ENCODE measurements at places on chromosomes 4 and X. TPM values are rescaled to one million over a fixed set of nuclear protein-coding genes. Genes with fewer than 3 reads are reported as not detected.
A peak's percentile ranks its signal among the peaks of the same experiment; 100 is the strongest.

The PDLIM3 gene
- not detected for polyA plus RNA-seq

The TBC1D19 gene
- polyA plus RNA-seq, result 5.1 TPM

The GAB1 gene
- polyA plus RNA-seq, result 0.02 TPM

The KLHL13 gene
- 0.24 TPM for polyA plus RNA-seq

The AKAP14 gene
- not detected for polyA plus RNA-seq

The CXCL5 gene
- polyA plus RNA-seq, result not detected

GRCh38 chr4:6942238-6942800 lies 32.7 kb downstream of the TBC1D14 start:
- peak overlapping the region; percentile 52 for H3K4me3 ChIP-seq
- H3K27me3 ChIP-seq, result no peaks in the 10 kb centered on the region
- DNase-seq, result peak; percentile 58
- H3K4me1 ChIP-seq, result peaks cover 52% of the 10 kb centered on the region

- no peak overlapping the region for H3K27ac ChIP-seq
- H3K36me3 ChIP-seq, result no peaks in the 10 kb centered on the region
- no peak for DNase-seq
- H3K4me1 ChIP-seq, result peaks cover 21% of the 10 kb centered on the region
Observed at GRCh38 chr4:11469650-11470437, 41.1 kb upstream of the HS3ST1 start.

DNA sequence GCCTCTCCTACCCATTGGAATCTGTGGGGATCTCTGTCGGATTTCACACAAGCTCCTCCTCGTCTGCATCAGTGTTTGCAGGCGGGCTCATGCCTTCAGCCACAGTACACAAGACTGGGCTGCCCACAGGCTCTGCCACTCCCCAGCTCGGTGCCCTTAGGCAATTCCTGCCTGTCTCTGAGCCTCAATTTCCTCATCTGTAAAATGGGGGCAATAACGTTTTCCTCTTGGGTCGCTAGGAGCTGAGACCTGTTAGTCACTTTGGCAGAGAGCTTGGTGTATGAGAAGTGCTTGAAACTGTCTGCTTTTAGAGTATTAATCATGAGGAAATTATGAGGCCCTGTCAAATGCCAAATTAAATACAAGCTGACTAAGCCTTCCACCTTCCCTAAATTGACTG lies 27.6 kb upstream of the MSX1 start:
- no peaks in the 10 kb centered on the region for H3K4me1 ChIP-seq
- peaks cover 2% of the 10 kb centered on the region for H3K27me3 ChIP-seq
- H3K27ac ChIP-seq, result no peak overlapping the region
- no peak overlapping the region for H3K4me3 ChIP-seq

DNA sequence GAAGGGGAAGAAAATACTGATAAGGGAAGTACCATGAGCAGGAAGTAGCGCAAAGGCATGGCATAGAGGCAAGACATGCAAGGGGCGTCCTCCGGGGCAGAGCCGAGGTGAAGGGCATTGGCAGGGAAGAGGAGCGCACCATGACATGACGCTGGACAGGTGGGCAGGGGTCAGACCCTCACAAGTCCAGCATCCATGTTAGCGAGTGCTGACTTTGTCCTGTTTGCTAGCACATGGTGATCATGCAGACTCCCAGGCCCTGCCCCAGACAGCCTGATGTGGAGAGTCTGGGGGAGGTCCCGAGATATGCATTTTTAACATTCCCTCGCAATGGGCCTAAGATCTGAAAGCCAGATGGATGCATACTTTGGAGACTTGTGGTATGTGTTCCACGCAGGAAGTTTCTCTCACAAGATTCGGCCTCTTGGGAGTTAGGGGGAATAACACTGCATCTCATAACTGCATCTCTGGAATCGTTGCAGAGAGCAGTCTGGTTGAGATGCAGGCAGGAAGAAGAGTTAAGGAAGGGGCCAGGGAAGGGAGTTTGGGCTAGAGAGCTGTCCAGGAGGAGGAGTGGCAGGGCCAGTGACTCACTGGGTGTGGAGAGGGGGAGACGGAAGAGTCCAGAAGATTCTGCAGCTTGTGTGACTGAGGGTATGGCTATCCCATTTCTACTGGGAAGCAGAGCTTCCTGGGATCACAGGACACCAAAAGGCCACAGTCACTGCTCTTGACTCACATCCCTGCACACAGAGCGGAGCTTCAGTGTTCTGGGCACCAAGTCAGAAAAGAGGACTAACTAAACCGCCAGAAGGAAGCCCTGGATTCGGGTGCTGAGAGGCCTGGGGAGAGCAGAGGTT lies 59.7 kb downstream of the FAM184B start:
- no peaks in the 10 kb centered on the region for H3K36me3 ChIP-seq
- H3K27ac ChIP-seq, result no peak overlapping the region
- no peaks in the 10 kb centered on the region for H3K27me3 ChIP-seq

GRCh38 chr4:32061916-32062315 lies 1341.7 kb downstream of the PCDH7 start:
- DNase-seq, result no peak
- no peaks in the 10 kb centered on the region for H3K36me3 ChIP-seq
- no peak overlapping the region for H3K4me3 ChIP-seq
- no peaks in the 10 kb centered on the region for H3K4me1 ChIP-seq
- H3K27ac ChIP-seq, result no peak overlapping the region
- H3K27me3 ChIP-seq, result no peaks in the 10 kb centered on the region

GRCh38 chr4:8276358-8277240 lies 7.0 kb downstream of the HTRA3 start:
- DNase-seq, result no peak
- H3K4me1 ChIP-seq, result no peaks in the 10 kb centered on the region
- H3K4me3 ChIP-seq, result no peak overlapping the region
- no peak overlapping the region for H3K27ac ChIP-seq
- no peaks in the 10 kb centered on the region for H3K27me3 ChIP-seq
- no peaks in the 10 kb centered on the region for H3K36me3 ChIP-seq

DNA sequence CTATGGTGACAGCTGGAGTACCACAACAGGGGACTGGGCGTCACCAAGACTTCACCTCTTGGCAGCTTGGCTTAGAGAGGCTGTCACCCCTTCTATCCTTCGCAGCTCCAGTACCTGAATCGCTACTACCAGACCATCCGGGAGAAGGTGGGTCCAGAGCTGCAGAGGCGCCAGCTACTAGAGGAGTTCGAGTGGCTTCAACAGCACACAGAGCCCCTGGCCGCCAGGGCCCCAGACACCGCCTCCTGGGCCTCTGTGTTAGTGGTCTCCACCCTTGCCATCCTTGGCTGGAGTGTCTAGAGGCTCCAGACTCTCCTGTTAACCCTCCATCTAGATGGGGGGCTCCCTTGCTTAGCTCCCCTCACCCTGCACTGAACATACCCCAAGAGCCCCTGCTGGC lies 11.6 kb upstream of the SASH3 start:
- no peak overlapping the region for H3K4me3 ChIP-seq
- no peak for DNase-seq
- peaks cover 60% of the 10 kb centered on the region for H3K4me1 ChIP-seq
- no peak overlapping the region for H3K27ac ChIP-seq

DNA sequence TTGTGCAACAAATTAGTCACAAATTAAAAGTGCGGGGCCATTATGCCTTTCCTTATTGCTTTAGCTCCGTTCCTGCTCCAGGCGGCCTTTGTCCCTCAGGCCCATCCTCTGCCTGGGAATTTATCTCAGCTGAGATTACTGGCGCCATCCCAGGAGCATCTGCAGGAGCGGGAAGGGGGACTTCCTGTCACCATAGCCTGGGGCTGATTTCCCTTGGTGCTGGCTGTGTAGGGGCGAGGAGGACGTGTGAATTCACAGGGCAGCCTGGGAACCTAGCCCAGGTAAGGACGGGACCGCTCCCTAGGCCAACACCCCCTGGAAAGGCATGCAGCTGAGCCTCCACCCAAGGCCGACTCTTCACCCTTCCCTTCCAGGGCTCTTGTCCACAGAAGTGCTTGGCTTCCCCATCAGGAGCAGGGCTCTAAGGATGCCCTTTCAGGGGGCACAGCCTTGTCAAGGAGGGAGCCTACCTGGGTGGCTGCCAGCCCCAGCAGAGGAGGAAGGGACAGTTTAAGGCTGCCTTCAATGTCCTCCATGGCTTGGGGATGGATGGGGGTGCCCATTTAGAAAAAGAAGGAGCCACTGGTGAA lies 72.6 kb upstream of the NKX1-1 start:
- H3K4me3 ChIP-seq, result no peak overlapping the region
- H3K27me3 ChIP-seq, result no peaks in the 10 kb centered on the region
- no peak overlapping the region for H3K27ac ChIP-seq
- no peaks in the 10 kb centered on the region for H3K36me3 ChIP-seq
- no peaks in the 10 kb centered on the region for H3K4me1 ChIP-seq

- H3K4me3 ChIP-seq, result no peak overlapping the region
- DNase-seq, result no peak
- H3K27me3 ChIP-seq, result peaks cover 6% of the 10 kb centered on the region
Observed at GRCh38 chr4:154503598-154503997, 12.0 kb upstream of the DCHS2 start.

- no peak for DNase-seq
- no peaks in the 10 kb centered on the region for H3K4me1 ChIP-seq
- H3K27me3 ChIP-seq, result no peaks in the 10 kb centered on the region
- no peak overlapping the region for H3K4me3 ChIP-seq
- no peaks in the 10 kb centered on the region for H3K36me3 ChIP-seq
- no peak overlapping the region for H3K27ac ChIP-seq
Observed at GRCh38 chr4:89572224-89572858, 264.6 kb downstream of the SNCA start.

DNA sequence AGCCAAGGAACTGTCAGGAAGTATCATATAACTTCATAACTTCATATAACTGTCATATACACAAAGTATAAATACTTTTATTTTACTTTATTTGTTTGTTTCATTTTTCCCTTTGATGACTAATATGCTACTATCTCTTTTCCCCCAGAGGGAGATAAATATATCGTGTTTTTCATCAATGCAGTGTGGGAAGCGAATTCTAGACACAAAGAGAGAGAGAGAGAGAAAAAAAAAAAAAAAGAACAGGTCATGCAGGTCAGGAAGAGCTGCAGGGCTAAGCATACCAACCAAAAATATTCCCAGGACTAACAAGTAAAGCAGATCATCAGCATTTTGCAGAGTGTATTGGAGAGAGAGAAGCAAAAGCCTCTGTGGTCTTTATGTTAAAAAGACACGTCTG lies 1849.2 kb downstream of the STIM2 start:
- no peaks in the 10 kb centered on the region for H3K4me1 ChIP-seq
- no peak for DNase-seq
- no peak overlapping the region for H3K27ac ChIP-seq
- no peak overlapping the region for H3K4me3 ChIP-seq

DNA sequence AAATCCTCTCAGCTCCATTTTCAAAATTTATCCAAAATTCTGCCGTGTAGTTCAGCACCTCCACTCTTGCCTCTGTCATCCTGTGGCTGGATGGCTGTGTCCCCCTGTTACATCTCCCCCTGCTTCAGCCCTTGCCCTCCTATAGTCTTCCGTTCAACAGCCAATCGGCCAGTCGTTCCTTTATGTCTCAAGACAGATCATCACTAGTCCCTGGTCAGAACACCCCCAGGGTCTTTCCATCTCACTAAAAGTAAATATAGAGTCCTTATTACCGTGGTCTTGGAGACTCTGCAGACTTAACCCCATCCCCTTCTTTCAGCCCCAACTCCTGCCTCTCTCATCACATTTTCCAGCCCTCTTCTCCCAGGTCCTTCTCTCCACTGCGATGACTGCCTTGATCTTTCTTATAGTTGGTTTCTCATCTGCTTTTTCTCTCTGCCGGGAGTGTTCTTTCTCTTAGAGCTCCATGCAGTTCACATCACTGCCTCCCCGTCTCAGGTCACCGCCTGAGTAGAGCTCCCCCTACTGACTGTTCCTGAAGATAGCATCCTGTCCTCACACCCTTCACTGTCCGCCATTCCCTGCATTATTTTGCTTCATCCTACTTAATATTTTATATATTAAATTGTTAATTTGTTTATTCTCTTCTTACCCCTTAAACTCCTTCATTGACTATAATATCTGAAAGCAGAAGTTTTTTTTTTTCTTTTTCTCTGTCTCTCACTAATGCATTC lies 736.9 kb upstream of the MAGEB2 start:
- H3K27ac ChIP-seq, result no peak overlapping the region
- H3K4me3 ChIP-seq, result no peak overlapping the region
- H3K27me3 ChIP-seq, result no peaks in the 10 kb centered on the region
- no peaks in the 10 kb centered on the region for H3K4me1 ChIP-seq
- no peaks in the 10 kb centered on the region for H3K36me3 ChIP-seq
- DNase-seq, result no peak

DNA sequence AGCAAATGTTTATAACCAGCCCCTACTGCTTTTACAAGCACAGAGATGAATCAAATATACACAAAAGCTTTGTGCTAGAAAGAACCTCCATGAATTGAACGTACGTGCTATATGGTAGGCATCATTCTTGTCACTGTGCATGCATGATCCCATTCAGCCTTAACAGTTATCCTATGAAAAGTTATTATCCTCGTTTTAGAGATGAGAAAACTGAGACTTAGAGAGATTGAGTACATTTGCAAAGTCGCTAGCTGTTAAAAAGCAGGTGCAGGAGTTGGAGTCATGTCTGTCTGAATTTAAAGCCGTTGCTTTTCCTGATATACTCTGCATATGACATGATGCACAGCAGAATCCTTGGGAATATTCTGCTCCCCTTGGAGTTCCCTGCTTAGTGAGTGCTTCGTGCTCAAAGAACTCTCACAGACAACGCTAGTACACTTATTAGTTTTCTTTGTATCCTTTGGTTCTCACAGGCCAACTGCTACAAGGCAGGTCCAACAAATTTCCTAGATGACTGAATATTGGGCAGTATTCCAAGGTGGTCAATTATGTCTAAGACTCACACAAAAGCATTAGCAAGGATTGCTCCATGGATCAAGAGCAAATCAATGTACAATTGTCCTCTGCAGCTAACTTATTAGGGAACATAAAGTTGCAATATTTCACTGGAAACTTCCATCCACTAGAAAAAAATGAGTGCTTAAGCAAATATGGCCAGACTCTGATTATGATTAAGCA lies 42.8 kb upstream of the TRIM2 start:
- H3K4me1 ChIP-seq, result no peaks in the 10 kb centered on the region
- no peaks in the 10 kb centered on the region for H3K27me3 ChIP-seq
- no peaks in the 10 kb centered on the region for H3K36me3 ChIP-seq

GRCh38 chr4:182754895-182755294 lies 162.3 kb downstream of the DCTD start:
- no peaks in the 10 kb centered on the region for H3K36me3 ChIP-seq
- H3K27me3 ChIP-seq, result no peaks in the 10 kb centered on the region
- no peak for DNase-seq

- H3K4me3 ChIP-seq, result no peak overlapping the region
- DNase-seq, result no peak
- H3K27ac ChIP-seq, result no peak overlapping the region
Observed at GRCh38 chr4:3862640-3863420, 96.6 kb downstream of the ADRA2C start.

DNA sequence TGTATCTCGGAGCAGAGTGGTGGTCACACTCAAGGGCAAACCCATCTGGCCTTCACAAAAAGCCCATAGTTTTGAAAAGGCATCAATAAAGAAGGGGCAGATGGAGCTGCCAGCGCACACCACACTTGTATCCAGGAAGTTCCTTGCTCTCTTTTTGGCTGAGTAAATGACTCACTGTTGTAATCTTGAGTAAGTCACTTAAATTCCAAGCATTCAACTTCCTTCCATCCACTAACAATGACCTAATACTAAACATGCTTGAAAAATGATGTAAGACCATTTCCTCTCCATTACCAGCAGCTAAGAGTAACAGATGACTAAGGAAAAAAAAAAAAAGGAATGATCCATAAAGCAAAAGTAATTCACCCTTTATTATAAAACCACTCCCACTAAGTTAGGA lies 32.4 kb upstream of the MYOZ2 start:
- H3K27ac ChIP-seq, result no peak overlapping the region
- H3K27me3 ChIP-seq, result no peaks in the 10 kb centered on the region
- no peak overlapping the region for H3K4me3 ChIP-seq
- no peaks in the 10 kb centered on the region for H3K4me1 ChIP-seq
- no peaks in the 10 kb centered on the region for H3K36me3 ChIP-seq
- DNase-seq, result no peak

- peaks cover 2% of the 10 kb centered on the region for H3K4me1 ChIP-seq
- no peak for DNase-seq
- H3K4me3 ChIP-seq, result no peak overlapping the region
- no peaks in the 10 kb centered on the region for H3K27me3 ChIP-seq
Observed at GRCh38 chrX:47664737-47665136, 5.8 kb upstream of the UXT start.

All from CD8-positive, alpha-beta memory T cell (primary cell).